ENCODE measurements at places on chromosomes 3 and 15. TPM values are rescaled to one million over a fixed set of nuclear protein-coding genes. Genes with fewer than 3 reads are reported as not detected.
A peak's percentile ranks its signal among the peaks of the same experiment; 100 is the strongest.

The NME9 gene
- total RNA-seq = 3.2 TPM

The FMN1 gene
- 47.4 TPM for total RNA-seq

The UBAP1L gene
- total RNA-seq = 11.3 TPM

The IQCF5 gene
- 34.3 TPM for total RNA-seq

The TGM4 gene
- total RNA-seq = 1.4 TPM

The CFAP92 gene
- 26.7 TPM for total RNA-seq

The NR1I2 gene
- 0.74 TPM for total RNA-seq

GRCh38 chr3:153273767-153274435 lies 111.9 kb downstream of the RAP2B start:
- DNase-seq = no peak

DNA sequence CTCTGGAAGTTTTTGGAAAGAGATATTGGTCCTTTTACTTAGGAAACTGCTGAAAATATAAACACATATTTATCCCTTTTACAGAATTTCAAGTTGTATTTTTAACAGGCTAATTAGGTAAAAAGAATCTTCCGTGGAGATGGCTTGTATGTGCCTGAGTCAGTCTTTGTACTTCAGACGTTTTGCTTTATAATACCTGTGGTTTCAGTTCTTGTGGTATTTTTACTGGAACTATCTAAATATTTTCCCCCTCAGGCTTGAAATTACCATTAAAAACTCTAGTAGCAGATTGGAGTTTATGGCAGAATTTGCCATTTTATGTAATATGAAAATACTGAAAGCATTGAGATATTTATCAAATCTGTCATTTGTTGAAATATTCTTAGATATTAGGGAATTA lies 151.6 kb upstream of the CGNL1 start:
- DNase-seq = no peak

DNA sequence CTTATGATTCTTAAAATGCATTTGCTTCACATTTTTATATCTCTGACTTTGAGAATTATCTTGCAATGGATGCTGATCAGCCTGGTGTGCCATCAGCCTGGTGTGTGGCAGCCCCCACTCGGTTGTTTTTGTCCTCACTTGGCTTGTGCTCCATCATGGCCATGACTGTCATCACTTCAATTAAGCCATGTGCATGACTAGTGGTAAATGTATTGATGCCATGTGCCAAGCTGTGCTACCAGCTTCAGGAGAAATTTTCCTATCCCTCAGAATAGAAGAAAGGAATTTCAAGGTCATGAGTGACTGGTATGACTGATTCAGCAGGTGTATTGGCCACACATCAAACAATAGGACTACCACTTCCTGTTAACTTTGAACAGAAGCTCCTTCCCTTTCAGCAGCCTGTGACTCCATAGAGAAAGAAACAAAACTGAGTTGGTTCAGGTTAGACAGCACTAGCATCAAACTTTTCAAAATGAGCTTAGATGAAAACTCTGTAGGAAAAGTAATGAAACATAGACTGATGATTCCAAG lies 251.7 kb downstream of the GRM7 start:
- DNase-seq = no peak

DNA sequence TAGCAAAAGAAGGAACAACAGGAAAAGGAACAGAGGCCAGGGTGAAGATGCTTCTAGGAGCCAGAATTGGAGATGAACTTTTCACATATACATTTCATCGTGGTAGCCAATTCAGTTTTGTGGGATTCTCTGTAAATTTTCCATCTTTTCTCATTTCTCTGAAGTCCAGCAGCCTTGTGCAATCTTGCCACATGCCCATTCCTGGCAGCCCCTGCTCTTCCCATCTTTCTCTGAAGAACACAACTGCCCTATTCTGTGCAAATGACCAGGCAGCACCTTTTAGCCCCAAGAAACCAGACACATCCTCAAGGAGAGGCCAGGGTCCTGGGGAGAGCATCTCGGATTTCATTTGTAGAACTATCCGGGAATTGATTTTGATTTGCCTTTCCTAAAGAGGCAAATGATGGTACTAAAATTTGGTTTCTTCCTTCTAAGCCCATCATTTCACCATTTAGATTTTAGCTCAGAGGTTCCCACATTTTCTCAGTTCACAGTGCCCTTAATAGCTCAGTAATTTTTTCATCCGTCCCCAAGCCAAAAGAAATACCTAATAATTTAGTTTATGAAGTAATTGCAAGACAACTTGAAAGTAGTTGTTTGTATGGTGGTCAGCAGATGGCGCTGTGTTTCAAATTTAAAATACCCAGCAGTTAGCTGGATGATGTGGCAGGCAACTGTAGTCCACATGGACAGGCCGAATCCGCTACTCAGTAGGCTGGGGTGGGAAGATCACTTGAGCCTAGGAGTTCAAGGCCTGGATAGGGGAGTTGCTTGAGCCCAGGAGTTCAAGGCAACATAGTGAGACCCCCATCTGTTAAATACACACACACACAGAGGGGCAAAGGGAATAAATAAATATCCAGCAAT lies 61.3 kb upstream of the ACKR4 start:
- peak; percentile 83 for DNase-seq

- peak; percentile 17 for DNase-seq
Observed at GRCh38 chr3:46860017-46860809, 3.0 kb downstream of the MYL3 start.

DNA sequence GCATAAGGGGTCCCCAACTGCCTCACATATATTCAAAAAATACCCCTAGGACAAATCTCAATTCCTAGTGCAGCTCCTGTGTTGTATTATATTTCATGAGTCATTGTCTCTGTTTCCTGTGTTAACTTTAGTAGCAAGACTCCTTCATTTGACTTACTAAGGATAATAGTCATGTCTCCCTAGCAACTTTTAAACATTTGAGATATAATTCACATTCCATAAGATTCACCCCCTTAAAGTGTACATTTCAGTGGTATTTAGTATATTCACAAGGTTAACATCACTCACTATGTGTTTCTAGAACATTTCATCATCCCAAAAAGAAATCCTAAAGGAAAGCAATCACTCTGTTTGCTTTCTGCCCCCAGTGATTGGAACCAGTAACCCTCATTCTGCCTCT lies 121.3 kb upstream of the WNT7A start:
- DNase-seq = no peak

DNA sequence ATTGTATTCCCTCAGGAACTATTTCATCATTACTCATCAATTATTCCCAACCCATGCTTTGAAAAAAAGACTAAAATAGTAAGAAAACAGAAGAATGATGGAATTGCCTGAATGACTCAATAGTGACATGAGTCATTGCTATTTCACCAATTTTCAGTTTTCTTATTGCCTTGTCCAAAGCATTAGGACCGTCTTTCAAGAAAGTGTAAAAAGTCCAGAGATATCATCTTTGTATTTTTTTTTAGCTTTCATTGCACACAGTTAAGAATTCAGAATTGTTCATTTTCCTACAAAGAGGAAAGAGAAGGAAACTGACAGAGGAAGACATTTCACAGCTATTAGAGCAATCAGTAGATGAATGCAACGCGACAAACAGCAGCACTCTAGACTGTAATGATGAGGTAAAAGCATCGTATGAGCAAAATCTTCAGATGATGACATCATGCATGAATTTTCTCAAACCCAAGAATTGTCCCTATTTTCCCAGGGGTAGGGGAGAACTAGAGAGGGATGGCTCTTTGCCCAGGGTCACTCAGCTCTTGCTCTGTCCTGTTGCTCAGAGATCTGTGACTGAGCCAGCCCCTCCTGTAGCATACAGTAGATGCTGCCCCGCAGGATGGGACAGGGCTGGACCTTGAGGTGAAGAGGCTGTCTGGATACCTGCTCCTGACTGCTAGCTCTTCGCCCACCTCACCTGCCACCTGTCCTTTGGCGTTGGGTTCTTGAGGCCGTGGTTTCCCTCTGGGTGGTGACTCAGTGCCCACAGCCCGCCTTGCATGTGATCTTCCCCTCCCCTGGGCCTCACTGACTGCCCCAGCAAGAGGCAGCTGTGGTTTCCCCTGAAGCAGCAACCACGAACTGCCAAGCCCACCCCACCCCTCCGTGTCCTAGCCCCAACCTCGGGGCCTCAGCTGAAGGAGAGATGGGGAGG lies 84.8 kb downstream of the PPCDC start:
- DNase-seq = no peak

GRCh38 chr15:41727143-41727542 lies 47.1 kb upstream of the MAPKBP1 start:
- DNase-seq = no peak

- DNase-seq = no peak
Observed at GRCh38 chr3:182693723-182694122, 99.6 kb upstream of the ATP11B start.

DNA sequence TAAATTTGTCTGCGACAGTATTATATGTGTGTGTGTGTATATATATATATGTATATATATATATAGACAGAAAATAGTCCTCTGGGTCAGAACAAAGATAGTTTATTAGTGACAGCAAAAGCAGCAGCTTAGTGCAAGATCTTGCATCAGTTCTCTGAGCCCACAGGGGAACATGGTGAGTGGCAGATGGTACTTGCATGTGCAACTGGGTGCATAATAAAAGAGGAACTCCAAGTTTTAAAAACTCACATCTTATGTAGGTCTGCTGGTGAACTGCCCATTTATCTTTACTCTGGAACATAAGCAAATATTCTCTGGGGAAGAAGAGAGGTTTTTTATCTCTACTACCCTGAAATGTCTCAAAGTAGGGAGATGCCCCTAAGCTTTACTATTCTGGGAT lies 276.4 kb downstream of the POLQ start:
- DNase-seq = no peak

GRCh38 chr3:152392272-152392880 lies 123.6 kb downstream of the MBNL1 start:
- DNase-seq = no peak

DNA sequence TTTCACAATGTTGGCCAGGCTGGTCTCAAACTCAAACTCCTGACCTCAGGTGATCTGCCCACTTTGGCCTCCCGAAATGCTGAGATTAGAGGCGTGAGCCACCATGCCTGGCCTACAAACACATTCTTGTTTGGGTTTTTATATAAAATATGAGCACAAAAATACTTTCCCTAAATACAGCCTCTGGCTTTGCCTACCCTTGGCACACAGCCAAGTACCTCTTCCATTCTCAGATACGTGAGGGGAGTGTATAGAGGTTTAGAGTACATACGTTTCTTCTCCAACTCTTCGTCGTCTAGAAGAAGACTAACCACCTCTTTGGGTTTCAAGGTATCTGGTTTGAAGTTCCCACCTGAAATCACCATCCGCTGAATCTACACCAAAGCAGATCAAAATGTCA lies 33.5 kb downstream of the CHAC1 start:
- no peak for DNase-seq

GRCh38 chr3:46116996-46117395 lies 89.7 kb upstream of the XCR1 start:
- no peak for DNase-seq

DNA sequence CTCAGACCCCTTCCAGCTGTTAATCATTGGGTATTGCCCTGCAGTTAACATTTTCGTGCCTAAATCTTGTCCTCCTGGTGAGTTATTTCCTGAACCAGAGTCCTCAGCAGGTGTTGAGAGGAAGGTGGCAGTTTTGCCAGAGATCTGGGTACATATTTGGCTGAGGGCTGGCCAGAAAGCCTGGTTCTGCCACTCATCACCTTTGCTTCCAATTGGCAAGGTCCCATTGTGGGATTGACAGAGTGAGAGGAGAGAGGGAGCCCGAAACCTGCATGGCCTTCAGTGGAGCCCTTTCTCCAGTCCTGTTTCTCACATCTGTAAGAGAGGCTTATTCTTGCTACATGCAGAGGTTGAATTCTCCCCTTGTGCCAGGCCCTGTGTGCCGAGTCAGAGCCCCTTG lies 8.9 kb upstream of the TKT start:
- DNase-seq = no peak

DNA sequence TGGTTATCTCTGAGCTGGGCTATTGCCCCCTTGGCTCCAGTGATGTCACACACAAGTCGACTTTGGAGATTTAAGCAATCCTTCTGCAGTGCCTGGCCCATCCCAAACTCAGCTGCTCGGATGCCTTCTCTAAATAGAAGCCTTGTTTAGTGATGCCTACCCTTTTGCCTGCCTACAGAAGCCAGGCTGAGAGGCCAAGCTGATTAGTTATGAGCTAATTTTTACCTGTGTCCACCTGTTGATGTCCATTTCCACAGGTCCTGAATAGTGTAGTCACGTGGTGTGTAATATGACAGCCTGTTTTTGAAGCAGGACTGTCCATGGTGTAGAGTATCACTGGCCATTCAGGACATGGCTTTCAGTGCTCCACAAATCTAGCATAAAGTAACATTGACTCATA lies 45.5 kb downstream of the SSUH2 start:
- DNase-seq = no peak

DNA sequence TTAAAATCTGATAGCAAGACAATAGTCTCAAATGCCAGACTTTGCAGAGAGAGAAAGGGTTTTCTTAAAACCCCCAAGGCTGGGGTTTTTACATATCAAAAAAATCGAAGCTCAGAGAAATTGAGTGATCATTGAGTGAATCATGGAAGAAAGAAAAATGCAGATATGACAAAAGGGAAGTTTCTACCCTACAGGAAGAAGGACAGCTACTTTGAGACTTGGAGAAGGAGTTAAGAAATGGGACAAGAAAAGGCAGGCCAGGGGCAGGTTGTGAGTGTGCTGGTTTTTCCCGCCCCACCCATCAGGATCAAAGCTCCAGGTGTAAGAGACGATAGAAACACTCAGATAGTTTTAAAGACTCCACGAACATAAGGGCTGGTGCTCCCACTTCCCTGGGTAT lies 18.6 kb downstream of the TMEM158 start:
- DNase-seq = no peak

DNA sequence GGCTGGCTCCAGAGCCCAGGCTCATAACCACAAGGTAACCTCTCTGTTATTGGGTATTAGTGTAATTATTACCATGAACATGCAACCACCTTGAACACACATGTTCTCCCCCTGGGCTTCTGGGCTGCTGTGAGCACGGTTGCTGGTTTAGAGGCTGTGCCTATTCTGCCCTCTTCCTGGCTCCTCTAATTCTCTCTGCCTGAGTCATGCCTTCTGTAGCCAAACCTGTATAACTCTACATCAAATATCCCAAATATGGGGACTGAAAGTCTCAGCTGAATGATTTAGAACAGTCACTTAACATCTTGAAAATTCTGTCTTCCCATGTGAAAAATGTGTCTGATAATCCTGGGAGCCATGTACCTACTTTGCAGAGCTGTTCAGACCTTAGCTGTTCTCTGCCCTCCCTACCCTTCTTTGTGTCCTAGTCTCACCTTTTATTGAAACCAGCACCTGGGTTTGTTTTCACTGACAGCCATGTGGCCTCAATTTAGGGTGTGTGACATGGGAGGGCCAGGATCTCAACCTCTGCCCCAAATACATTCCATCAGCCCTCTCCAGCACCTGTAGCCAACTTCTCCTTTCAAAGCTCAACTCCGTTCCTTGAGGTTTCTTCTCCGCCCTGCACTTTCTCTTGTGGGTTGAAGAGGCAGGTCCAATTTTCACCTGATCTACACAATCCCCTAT lies 60.7 kb downstream of the PDZRN3 start:
- DNase-seq = no peak

- peak; percentile 82 for DNase-seq
Observed at GRCh38 chr3:17841190-17841828, 98.9 kb upstream of the TBC1D5 start.

- peak; percentile 78 for DNase-seq
Observed at GRCh38 chr15:62389885-62390790, 225.1 kb upstream of the C2CD4B start.

GRCh38 chr15:66109826-66110225 lies 143.7 kb downstream of the MEGF11 start:
- DNase-seq = no peak

GRCh38 chr15:99844150-99844549 lies 110.9 kb upstream of the LYSMD4 start:
- DNase-seq = no peak

GRCh38 chr15:75114327-75114726 lies 87.4 kb upstream of the C15orf39 start:
- DNase-seq = no peak

GRCh38 chr3:178454726-178455125 lies 81.5 kb upstream of the KCNMB2 start:
- DNase-seq = peak; percentile 58
